ENCODE measurements at places on chromosomes 5 and 9.

DNA sequence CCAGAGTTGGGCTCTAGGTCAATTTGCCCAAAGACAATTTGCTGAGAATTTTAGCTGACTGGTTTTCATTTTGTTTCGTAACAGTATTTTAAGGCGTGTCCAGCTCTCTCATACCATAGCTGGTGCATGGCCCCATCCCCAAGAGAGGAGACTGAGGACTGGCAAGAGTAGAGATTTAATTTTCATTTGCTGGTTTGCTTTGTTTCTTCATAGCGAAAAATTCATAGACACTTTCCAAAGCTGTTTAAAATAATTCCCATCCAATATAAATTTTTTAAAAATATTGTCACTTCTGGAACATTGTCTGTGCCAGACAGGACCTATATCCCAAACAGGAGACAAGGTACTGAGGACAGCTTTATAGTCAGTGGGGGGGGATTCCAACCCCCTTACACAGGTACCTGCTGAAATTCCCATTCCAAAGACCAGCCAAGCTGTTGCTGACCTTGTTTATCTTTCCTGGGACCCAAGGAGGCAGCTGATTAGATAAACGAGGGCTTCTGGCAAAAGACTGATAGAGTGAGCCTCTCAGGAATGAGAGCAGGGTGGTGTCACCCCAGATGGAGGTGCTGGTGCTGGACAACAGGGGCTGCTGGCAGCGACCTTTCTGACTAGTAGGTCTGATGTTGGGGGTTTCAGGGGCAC lies 6.8 kb upstream of the ANGPTL2 start:
- no peak for DNase-seq

GRCh38 chr9:111456529-111456928 lies 27.7 kb downstream of the ECPAS start:
- DNase-seq = no peak

DNA sequence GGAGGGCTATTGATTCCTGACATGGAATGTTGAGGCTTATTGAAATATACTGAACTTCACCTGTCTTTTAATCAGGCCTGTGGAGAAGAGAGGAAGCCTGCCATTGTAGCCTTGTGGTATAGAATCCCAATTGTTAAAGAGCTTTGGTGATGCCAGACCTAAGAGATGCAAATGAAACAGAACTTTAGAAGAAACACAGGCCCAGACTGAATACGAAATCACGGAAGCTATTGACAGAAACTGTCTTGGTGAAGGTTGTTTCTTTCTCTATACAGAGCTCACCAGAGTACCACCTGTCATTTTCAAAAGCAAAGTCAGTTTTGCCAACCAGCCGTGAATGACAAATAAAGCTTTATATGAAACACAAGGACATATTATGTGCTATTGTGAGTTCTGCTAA lies 660.3 kb downstream of the ISL1 start:
- no peak for DNase-seq

- no peak for DNase-seq
These were observed 111.1 kb downstream of the PSD2 start for GRCh38 chr5:139906661-139907060.
